ENCODE measurements at places on chromosomes 4 and X.

GRCh38 chrX:72526534-72527508, 45.8 kb downstream of the HDAC8 start:
- DNase-seq: no peak

- no peak for DNase-seq
These were observed 289.8 kb downstream of the PCDH7 start for GRCh38 chr4:31009926-31010325.

DNA sequence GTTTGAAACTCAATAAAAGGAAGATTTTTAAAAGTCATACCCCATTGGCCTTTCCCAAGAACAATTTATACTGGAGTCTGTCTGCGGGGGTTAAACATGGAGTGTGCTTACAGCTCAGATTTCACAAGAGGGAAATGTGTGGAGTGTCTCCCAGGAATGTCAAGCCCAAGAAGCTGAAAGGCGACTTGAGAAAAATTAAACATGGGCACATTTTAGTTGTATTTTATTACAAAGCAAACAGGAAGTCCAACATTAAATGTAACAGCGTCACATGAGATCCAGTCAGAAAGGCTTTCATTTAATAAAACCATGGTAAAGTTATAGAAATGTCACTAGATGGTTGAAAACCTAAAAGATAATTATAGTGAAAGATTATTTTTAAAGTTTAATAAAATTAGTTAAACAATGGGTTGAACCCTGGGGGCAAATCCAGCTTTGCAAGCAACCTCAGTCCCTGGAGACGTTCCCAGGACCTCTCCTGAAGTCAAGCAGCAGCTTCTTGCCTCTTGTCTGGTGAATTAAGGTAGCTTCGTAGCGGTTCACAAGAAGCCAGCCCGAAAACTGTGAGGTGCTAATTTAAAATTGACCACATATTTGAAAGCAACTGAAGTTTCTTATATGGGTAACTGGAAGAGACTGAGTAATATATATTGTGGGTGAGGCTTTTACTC, 168.4 kb upstream of the EDNRA start:
- no peak for DNase-seq

- DNase-seq: no peak
These were observed 40.7 kb downstream of the MTTP start for GRCh38 chr4:99615170-99615820.

GRCh38 chrX:130915302-130915701, 12.3 kb upstream of the ENOX2 start:
- no peak for DNase-seq

- DNase-seq: no peak
These were observed 379.6 kb downstream of the FAM133A start for GRCh38 chrX:94053575-94053974.

- DNase-seq: no peak
These were observed 70.0 kb downstream of the PCDH7 start for GRCh38 chr4:30790123-30790522.

GRCh38 chrX:48696301-48696908, at the start of gene SUV39H1:
Gene SUV39H1 (plus strand): TSS chrX:48696734. CDS start chrX:48696785, 51 bp downstream.
- peak; percentile 81 for DNase-seq

DNA sequence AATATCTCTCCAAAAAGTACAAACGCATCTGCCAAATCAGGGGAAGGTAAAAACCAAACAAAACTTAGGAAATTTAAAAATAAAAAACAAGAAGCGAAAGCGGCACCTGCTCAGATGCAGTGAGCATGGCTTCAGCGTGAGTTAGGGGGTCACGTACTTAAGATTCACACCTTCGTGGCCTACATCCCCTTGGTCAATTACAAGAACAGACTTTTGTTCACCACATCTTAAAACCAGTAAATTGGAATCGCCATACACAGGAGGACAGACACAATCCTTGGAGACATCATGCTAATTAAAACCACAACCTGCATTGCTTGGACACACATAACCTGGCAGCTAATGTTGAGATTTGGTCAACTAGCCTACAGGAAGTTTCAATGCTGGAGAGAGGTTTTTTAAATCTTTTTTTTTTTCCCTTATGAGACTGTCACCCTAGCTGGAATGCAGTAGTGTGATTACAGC, 12.5 kb upstream of the SEL1L3 start:
- DNase-seq: no peak

DNA sequence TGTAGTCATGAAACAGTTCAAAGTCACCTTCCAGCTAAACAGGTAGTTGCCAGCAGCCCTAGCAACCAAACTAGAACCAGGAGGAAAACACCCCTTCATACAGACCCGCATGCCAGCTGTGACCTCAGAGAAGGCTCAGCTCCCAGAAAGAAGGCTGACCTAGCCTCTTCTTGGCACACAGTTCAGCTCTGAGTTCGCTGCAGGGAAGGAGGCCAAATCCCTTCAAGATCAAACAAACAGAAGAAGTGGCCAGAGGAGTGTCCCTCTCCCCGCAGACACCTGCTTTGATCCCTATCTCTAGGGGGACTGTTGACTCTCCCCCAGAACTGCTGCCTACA, 56.0 kb downstream of the HADH start:
- no peak for DNase-seq

- no peak for DNase-seq
These were observed 2.7 kb downstream of the JAKMIP1 start for GRCh38 chr4:6197433-6198174.

DNA sequence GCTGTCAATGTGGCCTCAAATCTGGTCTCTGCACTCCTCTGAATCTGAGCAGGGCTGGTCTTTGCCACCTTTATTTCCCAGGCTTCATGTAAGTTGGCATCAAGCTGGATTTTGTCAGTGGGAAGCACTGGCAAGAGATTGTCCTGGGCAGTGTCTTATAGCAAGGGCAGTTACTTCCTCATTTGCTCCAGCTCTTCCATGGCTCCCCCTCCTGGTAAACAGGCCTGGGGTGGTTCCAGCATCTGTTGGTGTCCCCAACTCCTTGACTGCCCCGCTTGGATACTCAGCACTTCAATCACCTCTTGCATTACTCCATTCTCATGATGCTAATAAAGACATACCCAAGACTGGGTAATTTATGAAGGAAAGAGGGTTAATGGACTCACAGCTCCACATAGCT, 15.0 kb upstream of the REST start:
- no peak for DNase-seq

- no peak for DNase-seq
These were observed 38.2 kb downstream of the WFS1 start for GRCh38 chr4:6307891-6308290.

- no peak for DNase-seq
These were observed 545.6 kb downstream of the TRAM1L1 start for GRCh38 chr4:116539744-116540143.

DNA sequence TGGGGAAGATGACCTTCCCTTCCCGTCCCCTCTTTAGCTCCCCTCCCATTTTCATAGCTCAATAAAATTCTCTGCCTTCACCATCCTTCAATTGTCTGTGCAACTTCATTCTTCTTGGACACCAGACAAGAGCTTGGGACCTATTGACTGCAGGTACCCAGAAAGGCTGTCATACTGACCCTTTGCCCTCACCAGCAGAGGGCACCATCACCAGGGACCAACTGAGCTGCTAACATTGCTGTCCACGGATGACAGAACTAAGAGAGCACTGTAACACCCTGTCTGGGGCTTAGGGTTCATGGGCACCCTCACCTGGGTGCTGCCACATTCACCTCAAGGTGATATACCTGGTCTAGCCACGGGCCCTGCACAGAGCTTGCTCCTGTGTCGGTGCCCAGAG, 141.3 kb upstream of the VCX3B start:
- no peak for DNase-seq

DNA sequence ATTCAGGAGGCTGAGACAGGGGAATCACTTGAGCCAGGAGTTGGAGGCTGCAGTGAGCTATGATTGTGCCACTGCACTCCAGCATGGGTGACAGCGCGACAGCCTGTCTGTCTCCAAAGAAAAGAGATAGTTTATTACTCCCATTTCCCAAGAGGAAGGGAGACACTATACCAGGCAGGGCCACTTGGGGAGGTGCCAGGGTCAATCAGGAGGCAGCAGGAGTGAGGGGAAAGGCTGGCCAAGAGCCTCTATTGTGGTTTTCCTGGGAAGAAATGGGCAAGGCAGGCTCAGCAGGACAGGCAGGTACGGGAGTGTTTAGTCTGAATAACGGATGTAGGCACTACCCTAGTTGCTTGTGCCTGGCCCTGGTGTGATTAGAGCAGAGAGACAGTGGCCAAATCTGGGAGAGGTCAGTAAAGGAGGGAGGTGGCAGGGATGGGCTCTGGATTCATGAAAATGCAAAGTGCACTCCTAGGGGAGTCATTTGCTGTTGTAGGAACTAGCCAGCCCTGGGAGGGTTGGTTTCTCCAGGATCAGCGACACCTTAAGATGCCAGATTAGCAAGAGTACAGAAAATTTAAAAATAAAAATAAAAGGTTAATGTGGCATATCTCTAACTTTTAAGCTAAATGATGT, 20.2 kb upstream of the CDKN2AIP start:
- no peak for DNase-seq

DNA sequence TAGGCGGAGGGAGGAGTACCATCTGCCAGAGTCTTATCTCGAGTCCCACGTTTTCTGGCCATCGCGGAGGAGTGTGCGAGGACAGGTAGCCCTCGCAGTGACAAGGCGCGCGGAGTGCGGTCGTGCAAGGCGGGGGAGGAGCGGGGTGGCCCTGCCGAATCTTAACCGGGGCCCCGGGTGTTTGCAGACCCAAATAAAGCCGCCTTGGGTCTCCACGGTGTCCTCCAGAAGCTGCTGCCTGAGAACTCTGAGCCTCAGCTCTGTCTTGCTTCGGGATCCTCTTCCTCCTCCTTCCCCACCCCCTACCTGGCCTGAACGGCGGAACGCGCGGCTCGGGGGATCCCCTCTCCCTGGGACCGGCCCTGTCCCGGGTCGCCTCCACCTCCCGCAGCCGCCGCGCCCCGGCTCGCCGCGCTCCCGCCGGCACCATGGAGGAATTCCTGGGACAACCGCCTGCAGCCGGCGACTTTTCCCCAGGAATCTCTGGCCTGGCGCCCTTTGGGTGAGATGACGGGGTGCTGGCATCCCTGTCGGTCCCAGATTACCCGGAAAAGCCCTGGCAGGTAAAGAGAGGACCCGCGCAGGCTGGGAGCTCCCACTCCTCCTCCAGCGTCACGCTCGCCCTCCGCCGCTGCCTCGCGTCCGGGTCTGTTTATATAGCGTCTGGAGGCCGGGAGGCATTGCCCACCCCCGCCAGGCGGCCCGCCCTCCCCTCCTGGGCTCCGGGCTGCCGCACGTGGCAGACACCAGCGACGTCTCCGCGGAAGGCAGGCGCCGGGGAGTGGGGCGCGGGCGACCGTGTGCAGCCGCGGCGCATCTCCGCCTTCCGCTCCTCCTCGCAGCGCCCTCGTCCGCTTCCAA, at the start of gene GALNTL6:
GALNTL6 (plus strand) TSS at position 740 of the 861 bp plus-strand sequence.
- peak; percentile 0 for DNase-seq

- DNase-seq: no peak
These were observed 139.2 kb upstream of the AADAT start for GRCh38 chr4:170229006-170229405.
